ENCODE measurements at places on chromosomes 6 and 20.

DNA sequence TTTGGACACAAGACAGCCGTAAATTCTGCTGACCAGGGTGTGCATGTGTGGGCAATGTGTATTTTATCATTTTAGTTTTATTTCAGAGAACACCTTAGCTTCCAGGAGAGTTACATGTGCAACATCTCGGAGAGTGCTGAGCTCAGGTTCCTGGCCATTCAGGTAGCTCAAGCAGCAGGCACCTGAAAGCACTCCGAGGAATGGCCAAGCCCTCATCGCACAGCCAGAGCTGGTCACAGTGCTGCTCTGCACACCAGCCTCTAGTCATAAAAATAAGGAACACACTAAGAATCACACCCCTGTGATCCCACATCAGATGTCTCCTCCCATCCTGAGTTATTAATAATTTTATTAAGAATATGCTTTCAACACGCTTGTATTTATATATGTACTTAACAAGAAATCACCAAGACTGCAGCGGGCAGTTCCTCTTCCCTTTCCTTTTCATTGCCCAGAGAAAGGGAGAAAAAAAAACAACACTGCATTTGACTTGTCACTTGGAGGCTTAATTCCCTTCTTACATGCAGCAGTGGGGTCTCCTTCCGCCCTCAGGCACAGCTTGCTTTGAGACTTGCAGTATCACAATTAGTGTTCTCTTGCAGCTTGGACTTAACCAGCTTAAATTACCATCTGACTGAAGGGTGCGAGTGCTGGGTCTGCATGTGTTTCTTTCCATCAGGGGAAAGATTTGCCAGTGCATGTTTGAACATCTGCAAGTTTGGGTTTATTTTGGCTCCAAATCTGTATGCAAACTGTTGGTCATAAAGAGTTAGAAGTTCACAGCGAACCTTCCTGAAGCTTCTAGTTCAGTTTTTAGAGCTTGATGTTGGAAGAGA, 36.0 kb upstream of the IRF4 start:
- DNase-seq: no peak

DNA sequence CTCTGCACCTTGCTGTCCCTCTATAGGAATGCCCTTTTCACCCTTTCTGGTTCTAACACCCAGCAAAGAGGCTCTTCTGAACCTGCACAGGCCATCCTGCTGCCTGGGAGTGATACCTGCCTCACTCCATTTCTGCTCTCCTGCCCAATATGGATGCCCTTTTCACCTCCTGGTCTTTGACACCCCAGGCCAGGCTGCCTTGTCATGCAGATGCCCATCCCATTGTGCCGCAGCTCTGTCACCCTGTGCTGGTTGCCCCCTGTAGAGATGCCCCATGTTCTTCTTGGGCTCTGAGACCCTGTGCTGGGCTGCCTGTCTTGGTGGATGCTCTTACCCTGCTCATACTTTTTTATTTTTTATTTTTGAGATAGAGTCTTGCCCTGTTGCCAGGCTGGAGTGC, 95.3 kb downstream of the CDKAL1 start:
- no peak for DNase-seq

GRCh38 chr6:170111816-170112582, 178.9 kb downstream of the DLL1 start:
- DNase-seq: no peak

GRCh38 chr6:119163006-119163405, 84.5 kb upstream of the FAM184A start:
- DNase-seq: no peak

- peak; percentile 69 for DNase-seq
Observed at GRCh38 chr6:13453771-13454251, 33.6 kb downstream of the GFOD1 start.
